Midbrain (tissue), 1 donor: ENCODE measurements at places on chromosomes 13 and 19.

- no peak for DNase-seq
Observed at GRCh38 chr13:59755632-59756290, 408.0 kb downstream of the DIAPH3 start.

DNA sequence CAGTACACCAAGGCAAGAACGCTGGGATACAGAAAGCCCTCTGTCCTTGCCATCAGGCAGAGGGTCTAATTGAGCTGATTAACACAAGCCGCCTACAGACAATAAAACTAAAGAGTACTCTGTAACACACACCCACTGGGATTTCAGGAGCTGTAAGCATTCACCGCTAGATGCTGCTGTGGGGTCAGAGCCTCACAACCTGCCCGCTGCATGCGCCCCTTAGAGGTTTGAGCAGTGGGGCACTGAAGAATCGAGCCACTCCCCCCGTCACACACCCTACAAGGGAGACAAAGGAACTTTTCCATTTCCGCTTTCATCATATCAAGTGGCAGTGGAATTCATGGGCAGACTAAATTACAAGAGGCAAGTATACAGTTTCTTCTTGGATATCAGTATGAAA is 1080.6 kb downstream of the PCDH17 start:
- no peak for DNase-seq

DNA sequence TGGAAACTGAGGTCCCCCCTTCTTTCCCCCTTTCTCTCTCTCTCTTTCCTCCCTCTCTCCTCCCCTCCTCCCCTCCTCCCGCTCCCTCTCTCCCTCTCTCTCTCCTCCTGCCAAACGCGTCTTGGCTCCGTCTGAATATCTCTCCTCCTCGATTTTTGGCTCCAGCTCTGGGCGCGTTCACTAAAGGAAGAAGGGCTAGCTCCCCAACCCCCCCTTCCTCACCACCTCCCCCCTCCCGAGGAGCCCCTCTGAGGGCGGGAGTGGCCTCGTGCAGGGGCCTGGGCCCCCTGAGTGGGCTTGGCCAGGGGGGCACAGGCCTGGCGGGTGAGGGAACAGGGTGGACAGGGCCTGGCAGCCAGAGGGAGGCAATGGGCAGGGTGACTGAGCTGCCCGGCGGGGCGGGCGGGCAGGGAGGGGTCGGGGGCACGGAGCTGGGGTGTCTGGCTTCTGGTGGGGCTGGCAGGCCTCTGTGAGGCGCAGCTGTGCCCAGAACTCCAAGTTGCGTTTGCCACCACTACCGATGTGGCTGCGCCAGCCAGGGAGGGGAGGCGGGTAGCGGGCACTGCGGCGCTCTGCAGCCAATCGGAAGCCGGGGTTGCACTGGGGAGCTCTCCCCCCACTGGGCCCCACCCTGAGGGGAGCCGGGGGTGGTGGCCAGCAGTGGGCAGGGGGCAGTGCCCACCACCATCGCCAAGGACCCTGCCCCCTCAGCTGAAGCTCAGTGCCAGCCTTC is 7.1 kb downstream of the NFIX start:
- DNase-seq = peak; percentile 92

- DNase-seq = no peak
Observed at GRCh38 chr13:20294497-20294896, 62.4 kb upstream of the GJB6 start.

DNA sequence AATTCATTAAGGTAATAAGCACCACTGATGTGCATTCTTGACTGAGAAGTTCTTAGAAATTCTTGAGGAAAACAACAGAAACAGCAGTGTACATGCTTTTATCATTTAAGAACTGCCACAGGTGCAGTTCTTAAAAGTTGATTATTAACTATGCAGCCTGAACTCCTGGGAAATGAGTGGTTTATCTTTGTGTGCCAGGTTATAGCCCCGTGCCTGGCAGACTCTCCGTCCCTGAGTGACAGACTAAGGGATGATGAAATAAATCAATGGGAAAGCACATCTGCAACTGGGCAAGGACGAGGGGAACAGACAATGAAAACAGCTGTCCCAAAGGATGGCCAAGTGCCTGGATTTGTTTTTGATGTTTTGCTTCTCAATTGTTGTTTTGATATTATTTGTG is 84.4 kb upstream of the SPATA13 start:
- peak; percentile 41 for DNase-seq

GRCh38 chr13:112348642-112349345 is 27.4 kb upstream of the SPACA7 start:
- no peak for DNase-seq

DNA sequence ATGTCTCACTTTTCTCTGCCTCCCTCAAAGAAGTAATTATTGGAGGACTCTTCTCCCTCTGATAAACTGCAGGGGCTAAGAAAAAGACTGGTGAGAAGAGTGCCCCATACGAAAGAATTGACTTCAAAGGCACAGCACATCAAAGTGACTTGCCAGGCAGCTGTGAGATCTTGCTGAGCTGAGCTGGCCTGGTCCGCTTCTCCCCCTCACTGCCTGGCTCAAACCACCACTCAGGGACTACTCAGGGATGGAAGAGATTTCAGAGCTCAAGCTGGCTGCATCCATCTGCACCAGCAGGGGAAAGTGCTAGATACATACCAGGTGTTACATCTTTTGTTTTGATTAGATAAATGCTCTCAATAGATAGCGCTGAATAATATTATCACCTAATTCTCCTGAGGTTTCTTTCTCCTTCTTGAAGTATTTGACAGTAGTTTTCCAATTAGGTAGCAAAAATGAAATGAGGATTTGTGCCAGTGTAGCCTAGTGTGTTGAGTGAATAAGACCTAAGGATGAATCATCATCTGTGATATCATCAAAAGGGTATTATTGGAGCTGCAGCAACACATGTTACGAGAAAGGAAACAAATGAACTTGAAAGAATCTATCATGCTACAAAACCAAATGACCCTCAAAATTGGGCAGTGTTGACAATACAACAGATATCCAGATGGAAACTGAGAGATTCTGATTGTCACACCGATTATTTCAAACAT is 379.8 kb downstream of the TBC1D4 start:
- DNase-seq = no peak

DNA sequence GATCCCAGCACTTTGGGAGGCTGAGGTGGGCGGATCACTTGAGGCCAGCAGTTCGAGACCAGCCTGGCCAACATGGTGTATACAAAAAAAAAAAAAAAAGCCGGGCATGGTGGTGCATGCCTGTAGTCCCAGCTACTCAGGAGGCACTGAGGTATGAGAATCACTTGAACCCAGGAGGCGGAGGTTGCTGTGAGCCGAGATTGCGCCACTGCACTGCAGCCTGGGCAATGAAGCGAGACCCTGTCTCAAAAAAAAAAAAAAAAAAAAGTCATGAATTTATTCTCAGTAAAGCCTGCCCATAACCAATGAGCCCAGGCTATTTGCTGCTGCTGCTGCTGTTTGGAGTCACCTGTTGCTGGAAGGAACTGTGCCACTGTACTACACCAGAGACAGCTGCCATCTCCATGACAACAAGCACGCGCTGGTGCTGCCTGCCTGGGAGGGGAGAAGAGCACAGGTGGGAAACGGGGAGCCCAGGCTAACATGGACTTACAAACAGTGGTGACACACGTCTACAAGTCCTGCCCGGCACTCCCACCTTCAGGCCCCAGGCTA is 11.3 kb downstream of the ZFR2 start:
- peak; percentile 1 for DNase-seq

GRCh38 chr19:35977446-35978222 is 17.4 kb upstream of the SDHAF1 start:
- no peak for DNase-seq

- no peak for DNase-seq
Observed at GRCh38 chr13:71830736-71831135, 36.3 kb downstream of the DACH1 start.

- no peak for DNase-seq
Observed at GRCh38 chr19:6062274-6062673, 48.0 kb downstream of the RFX2 start.

DNA sequence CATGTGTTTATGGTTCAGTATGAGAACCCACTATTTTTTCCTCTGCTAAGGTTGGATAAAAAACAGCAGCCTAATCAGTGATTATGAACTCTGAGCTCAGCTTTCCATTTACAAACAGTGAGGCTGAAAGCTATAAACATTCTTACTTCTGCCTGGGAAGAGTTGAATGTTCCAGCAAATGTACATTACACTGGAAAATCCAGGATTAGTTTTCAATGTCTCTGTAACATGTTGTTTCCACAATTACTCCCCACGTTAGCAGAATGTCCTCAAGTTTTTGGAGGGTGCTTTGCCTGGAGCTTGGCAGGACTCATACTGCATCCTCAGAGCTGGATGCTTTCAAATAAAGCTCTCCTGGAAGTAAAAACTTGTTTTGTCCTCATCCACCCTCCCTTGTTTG is 150.4 kb downstream of the POSTN start:
- DNase-seq = no peak

DNA sequence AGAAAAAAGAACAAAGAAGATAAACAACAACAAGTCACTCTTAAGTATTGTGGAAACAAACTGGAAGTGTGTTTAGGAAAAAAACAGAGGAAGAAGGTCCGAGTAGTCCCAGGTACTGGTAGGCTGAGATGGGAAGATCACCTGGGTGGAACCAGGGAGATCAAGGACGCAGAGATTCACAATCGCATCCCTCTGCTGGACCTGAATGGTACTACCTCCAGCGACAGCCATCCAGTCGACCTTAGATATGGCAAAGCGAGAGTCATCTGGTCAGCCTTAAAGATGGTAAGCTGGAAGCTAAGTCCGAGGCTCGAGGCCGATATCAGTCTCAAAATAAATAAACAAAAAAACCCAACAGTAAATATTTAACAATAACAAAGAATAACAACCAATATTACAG is 44.9 kb upstream of the ZNF91 start:
- no peak for DNase-seq

GRCh38 chr13:89072979-89073378 is 1401.8 kb downstream of the SLITRK5 start:
- DNase-seq = no peak

DNA sequence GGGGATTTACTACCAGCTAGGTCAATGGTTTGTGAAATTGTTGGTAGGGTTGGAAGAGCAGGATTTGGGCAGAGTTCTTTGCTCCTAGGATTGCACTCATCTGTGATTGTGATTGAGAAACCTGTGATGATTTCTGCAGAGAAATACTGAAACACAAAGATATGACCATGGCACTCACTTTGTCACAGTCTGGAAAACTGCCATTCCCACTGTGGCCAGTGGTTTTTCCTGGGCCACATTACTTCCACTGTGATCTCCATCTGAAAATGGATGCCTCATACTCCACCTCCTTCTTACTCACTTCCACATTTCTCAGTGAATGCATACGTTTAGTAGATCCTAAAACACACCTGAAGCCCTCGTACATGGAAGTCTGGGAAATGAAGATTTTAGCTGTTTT is 593.2 kb downstream of the LMO7 start:
- DNase-seq = no peak

GRCh38 chr19:14768001-14768400 is 10.4 kb downstream of the ADGRE2 start:
- no peak for DNase-seq

DNA sequence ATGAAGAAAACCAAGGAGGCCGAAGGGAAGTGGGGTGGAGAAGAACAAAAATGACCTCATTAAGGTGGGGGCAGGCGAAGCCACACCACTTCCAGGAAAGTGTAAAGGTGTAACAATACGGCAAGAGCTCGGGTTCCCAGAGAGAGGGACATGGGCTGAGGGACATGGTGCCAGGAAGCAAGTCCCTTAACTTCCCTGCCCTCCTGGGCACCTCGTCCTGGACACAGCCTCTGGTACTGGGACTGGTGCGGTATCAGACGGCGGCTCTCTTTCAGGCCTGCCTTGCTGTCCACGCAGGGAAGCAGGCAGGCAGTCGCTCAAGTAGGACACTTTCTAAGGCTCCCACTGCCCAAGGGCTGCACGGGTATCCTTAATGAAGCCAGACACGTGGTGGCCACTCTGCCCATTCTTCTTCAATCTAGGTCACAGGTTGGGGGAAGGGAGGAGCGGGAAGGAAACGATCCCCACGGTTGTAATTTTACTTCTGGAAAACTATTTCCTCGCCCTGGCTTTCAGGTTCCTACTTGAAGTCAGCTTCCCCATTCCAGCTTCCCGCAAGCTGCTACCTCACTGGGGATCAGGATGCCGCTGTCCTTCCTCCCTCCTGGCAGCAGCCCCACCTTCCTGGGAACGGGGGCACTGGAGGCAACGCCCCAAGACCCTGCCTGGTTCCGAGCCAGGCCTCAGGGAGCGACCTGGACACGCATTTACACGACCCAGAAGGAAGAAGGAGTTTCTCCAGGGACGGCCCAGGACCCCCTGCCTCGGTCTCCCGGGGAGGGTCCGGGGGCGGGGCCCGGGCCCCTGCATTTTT is 1.2 kb downstream of the AP3D1 start:
- no peak for DNase-seq

- no peak for DNase-seq
Observed at GRCh38 chr13:112738606-112739005, 48.8 kb downstream of the ATP11A start.

DNA sequence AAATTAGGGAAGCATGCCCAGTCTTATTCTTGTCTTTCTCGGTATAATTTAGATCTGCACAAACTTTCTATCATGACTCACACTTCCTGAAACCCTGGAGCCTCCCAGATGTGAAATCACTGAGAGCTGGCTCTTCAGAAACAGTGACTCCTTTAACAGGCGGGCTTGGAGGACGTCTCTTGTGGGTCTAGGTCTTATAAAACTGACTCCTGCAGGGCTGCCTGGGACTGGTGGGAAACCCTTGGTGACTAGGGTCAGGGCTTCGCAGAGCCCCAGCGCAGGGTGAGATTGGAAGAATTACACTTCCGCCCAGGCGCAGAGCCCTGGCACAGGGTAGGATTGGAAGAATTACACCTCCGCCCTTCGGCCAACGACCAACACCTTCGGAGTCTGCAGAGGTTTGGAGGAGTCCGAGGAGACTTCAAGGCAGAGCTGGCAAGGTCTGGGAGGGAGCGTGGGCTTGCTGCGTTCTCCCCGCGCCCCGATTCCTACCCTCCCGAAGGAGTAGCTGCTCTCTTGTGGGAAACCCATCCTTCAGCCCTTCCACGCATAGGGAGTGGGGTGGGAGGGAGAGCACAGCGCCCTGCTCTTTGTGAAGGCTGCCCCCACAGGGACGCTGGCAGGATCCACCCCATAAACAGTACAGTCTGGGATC is 43.4 kb upstream of the MAP3K10 start:
- no peak for DNase-seq

GRCh38 chr13:110262508-110263291 is 44.3 kb downstream of the COL4A1 start:
- DNase-seq = no peak

DNA sequence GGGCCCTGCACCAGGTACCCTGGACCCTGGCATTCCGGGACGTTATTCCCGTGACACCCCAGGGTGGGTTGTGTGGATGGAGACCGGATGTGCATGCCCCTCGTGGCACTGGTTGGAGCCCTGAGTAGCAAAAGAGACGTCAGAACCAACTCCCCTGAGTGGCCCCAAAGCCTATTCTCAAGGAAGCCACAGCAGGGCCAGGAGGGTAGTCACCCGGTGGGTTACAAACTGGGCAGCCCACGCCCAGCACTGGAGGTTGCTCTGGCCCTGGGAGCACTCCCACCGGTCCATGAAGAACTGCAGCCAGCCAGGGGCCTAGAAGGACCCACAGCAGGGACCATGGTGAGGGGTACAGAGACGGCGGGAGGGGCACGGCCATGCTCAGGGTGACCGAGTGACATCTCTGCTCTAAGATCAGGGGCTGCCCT is 7.5 kb downstream of the KLF16 start:
- DNase-seq = no peak
